ENCODE measurements at places on chromosomes 5 and 9. TPM values are rescaled to one million over a fixed set of nuclear protein-coding genes. Genes with fewer than 3 reads are reported as not detected.

DNA sequence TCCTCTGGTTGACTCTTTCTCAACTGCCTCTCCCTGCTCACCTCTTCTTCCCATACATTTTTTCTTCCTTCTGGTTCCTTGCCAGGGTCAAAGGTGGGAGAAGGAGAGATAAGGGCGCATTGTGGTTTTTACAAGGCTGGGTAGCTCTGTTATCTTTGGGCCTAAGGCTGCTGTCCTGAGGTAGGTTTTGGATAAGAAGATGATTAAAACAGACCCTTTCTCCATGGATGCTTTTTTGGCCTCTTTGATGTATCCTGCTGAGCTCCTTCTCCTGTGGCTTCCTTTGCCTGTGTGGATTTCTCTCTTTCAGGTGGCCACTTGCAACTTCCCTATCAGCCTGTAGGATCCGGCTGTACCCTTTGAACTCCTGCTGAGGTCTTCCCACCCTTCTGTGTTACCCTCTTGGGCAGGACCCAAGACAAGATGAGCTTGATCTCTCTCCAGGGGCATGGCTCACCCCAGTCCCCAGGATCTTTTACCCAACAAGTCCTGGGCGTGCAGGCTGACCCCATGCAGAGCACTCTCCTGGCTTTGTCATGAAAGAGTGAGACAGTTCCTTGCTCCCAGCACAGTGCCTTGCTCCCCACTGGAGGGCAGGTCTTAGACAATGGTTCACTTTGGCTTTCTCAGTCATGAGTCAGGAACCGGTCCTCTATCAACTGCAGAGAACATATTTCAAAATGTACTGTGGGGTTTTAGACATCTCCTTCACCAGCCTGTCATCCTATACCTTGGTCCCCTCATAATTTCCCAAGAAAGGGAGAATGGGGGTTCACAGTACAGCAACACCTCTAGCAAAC is 197.9 kb downstream of the TLE4 start:
- no peak for DNase-seq

DNA sequence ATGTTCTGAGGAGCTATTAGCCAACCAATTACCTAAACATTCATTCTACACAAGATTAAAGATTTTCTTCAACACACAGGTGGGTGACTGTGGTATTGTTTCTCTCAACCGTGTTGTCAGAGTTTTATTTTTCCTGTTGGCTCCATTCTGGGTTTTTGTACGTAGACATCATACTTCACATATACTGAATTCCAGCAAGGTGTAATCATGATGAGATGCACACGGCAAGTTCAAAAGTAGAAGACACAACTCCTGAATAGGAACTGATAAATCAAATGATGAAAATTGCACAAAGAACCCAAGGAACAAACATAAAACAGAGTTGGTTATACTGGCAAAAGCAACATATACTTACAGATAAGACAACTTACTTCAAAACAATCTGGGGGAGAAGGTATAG is 40.2 kb upstream of the RANBP6 start:
- DNase-seq: no peak

DNA sequence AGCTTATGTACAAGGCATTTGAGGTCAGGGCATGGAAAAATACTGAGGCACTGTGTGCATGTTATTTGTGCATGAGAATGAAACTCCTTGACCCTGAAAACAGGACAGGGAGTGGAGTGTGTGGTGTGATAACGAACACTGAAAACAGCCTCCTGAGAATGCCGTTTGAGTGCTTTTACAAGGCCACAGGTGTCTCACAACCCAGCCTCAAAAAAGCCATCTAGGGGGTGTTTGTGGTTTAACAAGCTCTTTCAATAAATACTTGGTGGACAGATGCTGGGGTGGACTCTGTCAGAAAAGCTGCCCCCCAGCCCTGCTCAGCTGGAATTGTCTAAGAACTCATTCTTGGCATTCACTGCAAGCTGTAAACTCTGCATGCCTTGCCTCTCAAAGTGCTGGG is 94.0 kb upstream of the SLC25A48 start:
- DNase-seq: no peak

DNA sequence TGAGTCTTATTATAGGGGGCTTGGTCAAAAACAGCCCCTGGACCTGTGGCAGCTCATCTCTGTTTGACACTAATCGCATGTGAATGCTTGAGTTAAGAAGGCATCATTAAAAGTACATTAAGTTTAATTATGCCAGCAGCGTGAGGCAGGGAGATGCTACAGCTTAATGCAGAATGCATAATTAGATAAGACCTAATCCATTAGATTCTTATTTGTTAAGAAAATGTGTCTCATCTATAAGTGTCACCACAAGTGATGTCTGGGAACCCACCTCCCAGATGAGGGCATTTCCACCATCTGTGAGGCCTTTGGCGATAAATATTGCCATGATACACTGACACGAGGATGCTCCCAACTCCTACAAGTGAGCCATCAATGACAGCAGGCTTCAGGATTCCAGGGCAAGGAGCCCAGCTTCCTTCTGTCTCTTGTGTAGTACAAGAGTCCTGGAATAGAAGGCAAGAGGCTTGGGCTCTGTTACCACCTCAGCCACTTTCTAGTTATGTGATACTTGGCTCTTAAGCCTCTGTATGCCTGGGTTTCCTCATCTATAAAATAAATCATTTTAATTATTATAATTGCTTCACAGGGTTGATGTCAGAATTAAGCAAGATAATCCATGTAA is 202.7 kb downstream of the FAM114A2 start:
- DNase-seq: peak; percentile 20

GRCh38 chr5:133457439-133458355 is 154.6 kb downstream of the FSTL4 start:
- peak; percentile 38 for DNase-seq

The SLC6A18 gene
- not detected for total RNA-seq

The TAF11L6 gene
- not detected for total RNA-seq

The TAF1L gene
- total RNA-seq: not detected

Data from fibroblast of villous mesenchyme (primary cell).